ENCODE measurements at places on chromosomes 4 and X. TPM values are rescaled to one million over a fixed set of nuclear protein-coding genes. Genes with fewer than 3 reads are reported as not detected.

GRCh38 chrX:97234471-97235081 lies 350.9 kb downstream of the RPA4 start:
- DNase-seq, result no peak

DNA sequence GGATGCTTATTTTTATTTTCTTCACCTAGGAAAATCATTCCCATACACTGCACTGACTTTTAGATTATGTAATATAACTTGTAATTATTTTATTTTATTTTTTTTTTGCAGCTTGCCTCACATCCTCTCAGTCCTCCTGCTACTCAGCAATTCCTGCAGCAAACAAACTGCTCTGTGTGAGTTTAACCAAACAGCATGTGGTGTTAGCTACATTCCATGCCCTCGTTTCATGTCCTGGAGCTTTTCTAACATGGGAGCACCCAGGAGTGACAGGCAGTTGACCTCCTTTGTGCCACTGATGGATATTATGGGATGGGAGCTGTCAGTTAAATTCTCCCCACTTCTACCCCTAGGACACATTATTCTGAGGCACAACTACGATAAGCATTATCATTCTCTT lies 24.8 kb downstream of the CXCL1 start:
- no peak for DNase-seq

GRCh38 chr4:6803246-6803645 lies 20.7 kb downstream of the KIAA0232 start:
- DNase-seq, result no peak

GRCh38 chr4:128711361-128711760 lies 98.1 kb upstream of the JADE1 start:
- DNase-seq, result no peak

DNA sequence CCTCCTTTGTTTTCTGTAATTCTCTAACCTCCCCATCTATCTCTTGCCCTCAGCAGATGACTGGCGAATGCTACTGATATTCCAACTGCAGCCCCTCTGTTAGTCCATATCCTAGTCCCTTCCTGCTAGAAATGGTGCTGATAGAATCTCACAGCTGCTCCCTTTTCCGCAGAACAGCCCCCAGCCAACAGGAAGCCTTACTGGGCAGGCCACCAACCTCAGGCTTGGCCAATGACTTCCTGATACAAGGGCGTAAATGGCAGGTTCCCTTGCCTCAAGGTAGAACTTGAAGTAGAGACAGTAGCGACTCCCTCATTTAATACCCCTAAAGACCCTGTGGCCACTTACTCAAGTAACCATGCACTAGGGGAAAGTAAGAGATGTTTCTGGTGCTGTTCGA lies 26.7 kb upstream of the SLC2A9 start:
- DNase-seq, result no peak

GRCh38 chrX:2486476-2487133 lies 14.2 kb downstream of the DHRSX start:
- DNase-seq, result no peak

The FAM9C gene
- 0.17 TPM for polyA plus RNA-seq

Measured in renal cortex interstitium (tissue), 15 donors.